ENCODE measurements at places on chromosomes 2 and 18.

DNA sequence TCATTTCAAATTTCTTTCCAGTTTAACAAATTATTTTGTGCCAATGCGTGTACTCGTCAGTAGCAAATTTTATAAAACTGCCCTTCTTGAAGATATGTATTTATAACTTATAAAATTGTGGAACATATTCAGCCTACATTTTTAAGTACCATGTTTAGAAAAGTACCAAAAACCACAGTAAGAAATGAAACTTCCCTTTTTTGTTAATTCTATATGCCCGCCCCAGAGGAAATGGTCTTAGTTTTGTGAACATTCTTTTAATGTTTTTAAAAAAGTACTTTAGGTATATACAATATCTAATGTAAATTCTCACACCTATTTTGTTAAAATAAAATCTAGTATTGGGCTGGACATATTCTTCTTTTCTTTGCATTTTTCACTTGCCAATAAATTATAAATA, 1.2 kb downstream of the UGT1A9 start:
- DNase-seq: no peak

GRCh38 chr18:75874401-75875089, 447.0 kb upstream of the SMIM21 start:
- DNase-seq: no peak

GRCh38 chr2:71856773-71857525, 290.7 kb downstream of the CYP26B1 start:
- DNase-seq: no peak

DNA sequence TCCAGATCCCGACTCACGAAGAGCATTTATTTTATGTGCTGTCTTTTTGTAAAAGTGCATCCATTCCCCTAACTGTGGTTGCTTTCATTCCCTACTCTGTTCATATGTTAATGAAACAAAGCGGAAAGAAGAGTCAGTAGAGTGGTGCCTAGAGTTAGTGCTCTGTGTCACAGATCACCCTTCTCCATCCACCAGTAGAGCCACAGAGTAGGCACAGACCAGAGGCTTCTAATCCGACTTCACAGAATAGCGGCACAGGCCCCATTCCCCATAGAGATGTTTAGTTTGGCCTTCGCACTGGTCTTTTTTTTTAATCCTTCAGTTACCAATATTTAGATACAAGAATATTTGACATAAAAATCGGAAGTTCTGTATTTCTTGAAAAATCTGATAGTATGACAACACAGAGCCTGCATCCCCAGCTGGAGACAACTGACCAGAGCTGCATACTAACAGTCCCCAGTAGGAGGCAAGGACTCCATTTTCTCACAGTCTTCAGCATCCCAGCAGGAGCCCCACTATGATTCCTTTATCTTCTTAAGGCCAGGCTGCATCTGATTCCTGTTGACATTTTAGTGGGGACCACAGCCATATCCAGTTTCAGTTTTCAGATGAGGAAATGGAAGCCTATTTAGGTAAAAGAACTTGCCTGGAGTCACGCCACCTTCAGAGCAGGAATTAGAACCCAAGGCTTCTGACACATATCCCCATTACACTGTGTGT, 7.0 kb downstream of the G6PC2 start:
- no peak for DNase-seq

DNA sequence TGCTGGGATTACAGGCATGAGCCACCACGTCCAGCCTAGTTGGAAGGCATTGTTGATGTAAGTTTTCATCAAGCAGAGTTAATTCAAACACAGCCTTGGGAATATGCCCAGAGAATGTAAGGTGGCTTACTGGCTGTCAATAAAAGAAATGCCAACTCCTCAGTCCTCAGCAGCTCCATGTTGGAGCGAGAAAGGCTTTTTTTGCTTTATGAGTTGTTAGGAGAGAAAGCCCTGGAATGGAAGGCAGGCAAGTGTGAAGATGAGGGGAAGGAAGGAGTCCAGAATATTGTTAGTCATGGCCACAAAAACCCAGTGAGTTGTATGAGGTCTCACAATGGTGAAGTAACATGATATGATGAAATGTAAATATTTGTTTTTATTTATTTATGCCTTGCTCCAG, 57.1 kb downstream of the MAP4K4 start:
- DNase-seq: no peak

GRCh38 chr2:1491751-1492150, 78.5 kb downstream of the TPO start:
- no peak for DNase-seq

DNA sequence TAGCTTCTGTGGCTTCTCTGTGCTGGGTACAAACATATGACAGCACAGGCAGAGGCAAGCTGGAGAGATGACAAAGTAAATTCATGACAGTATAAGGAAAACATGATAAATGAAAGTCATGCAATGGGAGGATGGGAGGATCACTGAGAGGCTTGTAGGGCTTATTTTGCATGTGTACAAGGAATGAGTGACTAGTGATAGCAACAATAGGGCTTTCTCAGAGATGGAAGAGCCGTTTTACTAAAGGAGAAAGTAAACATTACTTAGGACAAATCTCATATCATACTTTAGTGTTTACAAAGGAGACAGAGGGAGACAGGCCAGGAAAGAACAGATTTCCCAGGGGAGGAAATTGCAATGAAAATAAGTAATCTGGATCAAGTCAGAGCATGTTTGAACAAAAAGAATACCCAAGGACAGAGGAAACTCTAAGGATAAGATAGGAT, 82.5 kb upstream of the RBMS1 start:
- DNase-seq: no peak

DNA sequence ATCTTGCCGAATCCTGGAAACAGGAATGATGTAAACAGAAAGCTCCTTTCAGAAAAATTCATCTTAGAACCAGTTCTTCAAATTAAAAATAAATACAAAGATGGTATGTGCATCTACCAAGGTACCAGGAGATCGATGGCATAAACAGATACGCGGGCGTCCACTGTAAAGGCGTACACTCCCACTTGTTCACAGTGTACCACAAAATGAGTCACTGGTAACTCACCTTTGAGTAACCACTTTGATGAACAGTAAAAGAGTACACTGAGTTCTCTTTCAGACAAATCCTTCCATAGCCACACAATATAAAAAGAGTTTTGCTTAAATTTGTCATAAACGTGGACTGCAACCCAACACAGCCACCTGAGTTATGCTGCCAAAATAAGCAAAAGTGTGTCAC, 128.3 kb downstream of the DNER start:
- DNase-seq: no peak

DNA sequence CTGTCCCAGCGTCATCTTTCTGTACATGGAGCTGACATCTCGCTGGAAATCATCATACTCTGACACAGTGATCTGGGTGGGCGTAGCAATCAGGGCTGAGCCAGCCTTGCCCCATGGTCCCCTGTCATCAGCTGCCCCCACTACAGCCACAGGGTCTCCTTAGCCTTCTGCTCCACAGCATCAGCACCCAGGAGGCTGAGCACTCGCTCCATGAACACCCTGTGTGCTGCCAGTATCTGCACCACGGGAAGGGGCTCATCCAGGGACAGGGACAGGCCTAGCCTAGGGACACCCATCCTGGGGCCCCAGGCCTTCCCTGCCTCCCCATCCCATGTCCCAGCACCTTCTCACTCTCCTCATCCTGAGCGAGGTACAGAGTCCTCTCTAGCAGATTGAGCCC, 11.4 kb downstream of the ALPG start:
- DNase-seq: no peak

- DNase-seq: no peak
These were observed 809 bp downstream of the DBI start for GRCh38 chr2:119367472-119368099.

DNA sequence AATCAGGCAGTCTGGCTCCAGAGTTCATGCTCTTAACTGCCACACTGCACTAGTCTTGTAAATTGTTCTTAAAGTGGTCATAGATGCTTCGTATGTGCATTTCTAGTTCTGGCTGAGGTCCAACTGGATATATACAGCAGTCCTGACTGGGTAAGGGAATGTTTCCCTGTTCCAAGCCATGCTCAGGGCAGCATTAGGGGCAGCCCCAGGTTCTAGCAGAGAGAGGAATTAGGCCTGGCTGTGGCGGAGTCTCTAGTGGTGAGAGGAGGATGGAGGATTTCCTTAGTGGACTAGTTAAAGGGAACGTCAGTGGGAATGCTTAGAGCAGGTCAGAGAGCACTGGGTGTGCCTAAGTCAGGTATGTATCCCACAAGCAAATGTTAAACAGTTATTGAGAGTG, 28.0 kb downstream of the UBE2E3 start:
- no peak for DNase-seq

GRCh38 chr2:233692648-233693047, at the start of gene UGT1A6:
UGT1A6 (plus strand) TSS chr2:233692890; CDS start chr2:233693005, 115 bp downstream.
- no peak for DNase-seq

DNA sequence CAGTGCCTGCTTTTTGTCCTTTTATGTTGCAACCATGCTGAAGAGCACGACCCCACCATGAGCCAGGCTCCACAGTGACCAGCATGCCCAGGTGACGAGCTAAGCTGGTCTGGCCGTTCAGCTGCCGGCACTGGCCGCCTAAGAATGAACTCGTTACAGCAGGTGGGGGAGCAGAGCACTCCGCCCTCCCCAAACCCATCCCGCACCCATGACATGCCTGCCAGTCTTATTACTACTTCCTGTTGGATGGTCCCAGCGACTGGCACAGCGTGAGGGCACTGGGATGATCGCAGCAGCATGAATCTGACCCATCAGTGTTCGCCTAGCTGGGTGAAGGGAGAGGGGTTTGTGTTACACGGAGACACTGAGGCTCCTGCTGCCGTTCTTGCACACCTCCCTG, 11.5 kb downstream of the DIPK1C start:
- DNase-seq: no peak

- no peak for DNase-seq
These were observed 305.4 kb downstream of the NCKAP5 start for GRCh38 chr2:133262893-133263292.

- DNase-seq: no peak
These were observed 40.0 kb downstream of the DNMT3A start for GRCh38 chr2:25301453-25302352.

- DNase-seq: no peak
These were observed 7.4 kb downstream of the MYL12B start for GRCh38 chr18:3269241-3269913.

GRCh38 chr2:3588084-3588483, 6.8 kb upstream of the COLEC11 start:
- DNase-seq: no peak

DNA sequence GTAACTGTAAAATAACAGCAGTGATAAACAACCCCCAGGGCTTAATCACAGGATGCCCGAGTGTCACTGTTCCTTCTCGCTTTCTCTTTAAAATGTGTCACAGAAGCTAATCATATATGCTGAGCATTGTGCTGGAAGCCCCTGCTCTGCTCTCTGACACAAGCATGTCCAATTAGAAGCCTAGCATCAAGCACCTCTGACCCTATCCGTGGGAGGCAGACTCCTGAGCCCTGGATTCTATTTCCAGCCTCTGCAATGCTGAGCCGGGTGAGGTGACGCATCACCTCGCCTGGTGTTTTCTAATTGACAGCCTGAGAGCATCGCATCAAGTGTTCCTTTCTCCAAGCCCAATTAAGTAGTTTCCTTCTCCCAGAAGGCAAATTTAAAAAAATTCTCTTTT, 19.7 kb upstream of the SCG2 start:
- DNase-seq: no peak
